ENCODE measurements at places on chromosomes 6 and 20.

DNA sequence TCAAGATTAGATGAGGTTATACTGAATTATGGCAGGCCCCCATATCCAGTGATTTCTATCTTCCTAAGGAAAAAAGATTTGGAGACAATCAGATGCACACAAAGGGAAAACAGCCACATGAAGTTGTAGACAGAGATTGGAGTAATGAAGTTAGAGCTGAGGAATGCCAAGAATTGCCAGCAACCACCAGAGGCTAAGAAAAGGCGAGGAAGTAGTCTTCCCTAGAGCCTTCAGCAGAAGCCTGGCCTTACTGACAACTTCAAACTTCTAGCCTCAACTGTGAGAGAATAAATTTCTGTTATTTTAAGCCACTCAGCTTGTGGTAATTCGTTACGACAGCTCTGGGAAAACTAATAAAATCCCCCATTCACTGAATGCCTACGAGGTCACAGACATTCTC, 473.9 kb downstream of the COL12A1 start:
- DNase-seq, result no peak

DNA sequence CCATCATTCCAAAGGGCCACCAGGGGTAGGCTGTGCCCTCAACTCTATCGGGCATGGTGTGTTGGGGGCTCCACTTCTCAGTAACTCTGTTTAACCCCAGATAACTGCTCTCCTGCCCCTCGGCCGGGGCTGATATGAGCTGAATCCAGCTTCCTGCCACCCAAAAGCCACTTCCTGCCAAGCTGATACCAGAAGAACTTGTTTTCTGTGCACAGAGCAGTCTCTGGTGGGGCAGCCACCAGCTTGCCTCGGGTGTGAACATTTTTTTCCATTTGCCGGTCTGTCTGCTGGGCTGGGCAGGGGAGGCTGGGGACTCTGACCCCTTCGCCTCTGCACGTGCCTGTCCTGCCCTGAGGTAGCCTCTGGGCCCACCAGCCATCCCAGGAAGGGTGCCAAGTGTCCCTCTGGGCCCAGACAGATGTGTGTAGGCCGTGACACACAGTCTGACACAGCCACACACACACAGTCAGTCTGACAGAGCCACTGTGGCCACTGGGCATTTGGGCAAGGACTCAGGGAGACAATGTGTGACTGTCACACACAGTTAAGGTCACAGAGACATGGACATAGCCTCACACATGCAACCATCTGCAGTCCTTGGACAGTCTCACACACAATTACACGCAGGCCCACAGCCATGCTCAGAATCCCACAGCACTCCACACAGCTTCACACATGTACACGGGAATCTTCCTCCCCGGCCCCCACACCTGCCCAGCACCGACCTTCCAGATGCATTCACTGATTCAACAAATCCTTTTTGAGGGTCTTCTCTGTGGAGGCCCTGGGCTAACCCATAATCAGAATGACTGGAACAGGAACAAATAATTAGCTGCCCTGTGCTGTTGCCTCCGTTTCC, 45.1 kb downstream of the NOL4L start:
- peak; percentile 87 for DNase-seq

DNA sequence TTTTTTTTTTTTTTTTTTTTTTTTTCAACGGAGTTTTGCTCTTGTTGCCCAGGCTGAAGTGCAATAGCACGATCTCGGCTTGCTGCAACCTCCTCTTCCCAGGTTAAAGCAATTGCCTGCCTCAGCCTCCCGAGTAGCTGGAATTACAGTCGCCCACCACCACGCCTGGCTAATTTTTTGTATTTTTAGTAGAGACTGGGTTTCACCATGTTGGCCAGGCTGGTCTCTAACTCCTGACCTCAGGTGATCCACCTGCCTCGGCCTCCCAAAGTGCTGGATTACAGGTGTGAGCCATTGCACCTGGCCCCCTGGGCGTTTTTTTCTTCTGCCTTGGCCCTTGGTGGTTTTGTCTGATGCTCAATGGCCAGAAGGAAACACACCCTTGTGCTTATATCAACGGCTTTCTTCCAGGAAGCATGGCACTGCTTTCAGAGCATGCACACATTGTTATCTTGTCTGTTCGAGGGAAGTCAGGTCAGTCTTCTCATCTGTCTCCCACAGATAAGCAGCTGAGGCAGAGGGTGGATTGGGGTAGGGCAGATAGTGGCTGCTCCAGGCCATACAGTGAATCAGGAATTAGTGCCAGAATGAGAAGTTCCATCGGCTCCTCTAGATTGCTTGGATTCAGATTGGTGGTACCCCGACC, 203.1 kb downstream of the TSHZ2 start:
- no peak for DNase-seq

- DNase-seq, result no peak
Measured at GRCh38 chr6:30683980-30684338, 2.5 kb downstream of the PPP1R18 start.

DNA sequence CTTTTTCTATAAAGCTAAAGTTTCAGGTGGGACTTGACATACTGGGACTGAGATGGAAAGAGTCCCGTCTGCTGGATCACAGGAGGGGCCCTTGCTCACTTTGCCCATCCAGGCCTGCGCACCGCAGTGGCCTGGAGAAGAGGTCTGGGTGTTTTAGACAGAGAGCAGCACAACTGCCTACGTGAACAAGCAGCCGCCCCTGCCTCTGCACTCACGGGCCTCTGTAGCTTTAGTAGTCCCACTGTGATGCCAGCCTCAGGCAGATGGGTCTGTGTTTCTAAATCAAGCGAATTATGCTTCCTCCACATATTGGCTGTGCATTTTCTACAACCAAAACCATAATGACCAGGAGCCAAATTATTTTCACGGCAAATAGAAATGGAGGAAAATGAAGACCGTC, 184.8 kb upstream of the FOXQ1 start:
- no peak for DNase-seq

DNA sequence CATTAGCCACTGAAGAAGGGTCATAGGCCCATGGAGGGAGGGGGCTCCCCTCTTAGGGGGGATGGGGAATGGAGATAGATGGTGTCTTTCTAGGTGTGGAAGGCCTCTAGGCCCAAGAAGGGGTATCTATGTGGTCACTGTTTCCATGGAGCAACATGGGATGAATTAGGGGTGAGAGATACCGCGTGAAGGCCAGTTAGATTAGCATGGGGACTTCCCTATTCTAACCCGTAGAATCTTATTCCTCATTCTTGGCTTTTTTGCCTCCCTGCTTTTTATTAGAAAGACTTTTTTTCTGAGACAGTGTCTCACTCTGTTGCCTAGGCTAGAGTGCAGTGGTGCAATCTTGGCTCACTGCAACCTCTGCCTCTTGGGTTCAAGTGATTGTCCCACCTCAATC, 3.2 kb downstream of the RAB44 start:
- no peak for DNase-seq

- no peak for DNase-seq
Measured at GRCh38 chr6:68053805-68054373, 581.2 kb upstream of the ADGRB3 start.

GRCh38 chr20:63979557-63980316, at the start of gene SAMD10:
TSS of gene SAMD10 (minus strand) at chr20:63979642. CDS start at chr20:63979467, 175 bp downstream.
- peak; percentile 85 for DNase-seq

GRCh38 chr6:101700655-101701054, 307.1 kb downstream of the GRIK2 start:
- DNase-seq, result no peak

DNA sequence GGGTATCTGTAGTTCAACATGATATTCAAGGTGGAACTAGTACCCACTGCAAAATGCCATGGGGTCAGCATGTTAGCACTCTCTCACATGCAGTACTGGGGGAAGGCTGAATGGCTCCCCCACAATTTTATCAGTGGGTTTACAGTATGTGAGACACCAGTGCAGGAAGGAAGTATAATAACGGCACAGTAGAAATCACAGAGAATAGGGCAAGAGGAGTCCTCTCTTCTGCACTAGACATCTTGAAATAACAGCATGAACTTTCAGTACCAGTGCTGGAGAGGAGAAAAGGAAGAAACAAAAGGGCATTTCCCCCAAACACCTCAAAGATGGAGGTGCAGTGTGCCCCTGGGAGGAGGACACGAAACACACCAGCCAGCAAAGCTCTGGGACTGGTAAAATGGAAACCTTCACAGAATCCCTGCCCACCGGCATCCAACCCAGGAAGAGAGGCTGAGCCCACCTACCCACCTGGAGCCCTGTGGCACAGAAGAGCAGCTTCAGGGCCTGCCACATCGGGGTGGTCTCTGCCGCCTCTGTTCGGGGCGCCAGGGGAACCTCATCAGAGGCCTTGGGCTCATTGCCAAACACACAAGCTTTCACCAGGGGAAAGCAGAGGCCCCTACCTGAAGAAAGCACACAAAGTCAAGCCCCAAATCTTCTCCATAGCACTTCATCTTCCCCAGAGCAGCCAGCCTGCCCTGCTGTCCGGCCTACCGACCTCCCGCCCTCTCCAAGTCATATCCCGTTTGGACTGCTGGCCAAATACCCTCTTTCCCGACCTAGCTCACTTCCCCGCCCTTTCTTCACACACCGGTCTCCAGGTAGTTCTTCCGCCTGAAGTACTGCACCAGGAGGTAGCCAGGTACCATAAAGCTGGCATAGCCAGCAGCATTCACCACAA, 1.2 kb downstream of the SLC35B2 start:
- no peak for DNase-seq

GRCh38 chr6:40931931-40932330, 107.1 kb downstream of the UNC5CL start:
- DNase-seq, result no peak

DNA sequence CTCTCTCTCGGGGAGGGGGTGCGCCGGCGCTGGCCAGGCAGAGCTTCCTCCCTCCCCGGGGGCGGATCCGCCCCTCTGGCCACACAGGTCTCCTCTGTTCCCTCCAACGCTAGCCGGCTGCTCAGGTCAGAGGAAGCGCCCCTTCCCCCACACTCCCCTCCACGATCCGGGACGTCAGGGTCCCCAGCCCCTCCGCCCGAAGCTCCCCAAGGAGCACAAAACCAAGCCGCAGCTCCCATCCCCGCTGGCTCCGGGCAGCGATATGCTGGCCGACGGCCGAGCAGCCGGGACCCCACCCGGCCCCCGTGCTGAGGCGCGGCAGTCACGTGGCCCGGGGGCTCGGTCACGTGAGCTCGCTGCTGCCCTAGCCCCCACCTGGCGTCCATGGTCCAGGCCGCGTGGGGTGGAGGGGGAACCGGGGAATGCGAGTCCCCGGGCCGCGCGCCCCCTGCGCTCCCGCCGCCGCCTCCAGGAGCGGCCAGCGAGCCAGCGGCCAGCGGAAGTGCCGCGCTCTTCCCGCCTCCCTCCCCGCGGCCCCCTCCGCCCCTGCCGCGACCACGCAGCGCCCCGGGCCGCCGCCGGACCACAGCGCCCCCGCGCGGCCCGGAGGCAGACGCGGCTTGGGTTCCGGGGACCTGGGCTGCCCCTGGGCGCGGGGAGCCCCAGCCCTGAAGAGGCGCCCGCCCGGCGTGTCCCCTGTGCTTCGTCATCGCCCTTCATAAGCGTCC, at the start of gene SLC35B2:
Gene SLC35B2, minus strand, starts transcription at position 504 of the 728 bp plus-strand sequence. Its CDS starts 118 bp downstream, at position 386.
- peak; percentile 79 for DNase-seq

DNA sequence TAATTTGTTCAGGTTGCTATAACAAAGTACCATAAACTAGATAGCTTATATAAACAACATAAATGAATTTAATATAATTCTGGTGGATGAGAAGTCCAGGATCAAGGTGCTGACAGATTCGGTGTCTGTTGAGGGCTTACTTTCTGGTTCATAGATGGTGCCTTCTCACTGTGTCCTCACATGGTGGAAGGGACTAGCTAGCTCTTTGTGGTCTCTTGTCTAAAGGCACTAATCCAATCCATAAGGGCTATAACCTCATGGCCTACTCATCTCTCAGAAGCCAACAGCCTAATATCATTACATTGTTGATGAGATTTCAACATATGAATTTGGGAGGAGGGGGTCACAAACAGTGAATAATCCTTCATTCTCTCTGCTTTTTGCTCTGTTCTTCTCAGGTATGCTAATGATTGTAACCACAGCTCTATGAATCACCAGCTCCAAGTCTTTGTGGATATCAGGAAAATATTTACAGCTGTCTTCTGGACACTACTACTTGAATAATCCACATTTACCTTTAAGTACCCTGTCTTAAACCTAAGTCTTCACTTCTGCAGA, 122.3 kb downstream of the NKAIN2 start:
- DNase-seq, result no peak

DNA sequence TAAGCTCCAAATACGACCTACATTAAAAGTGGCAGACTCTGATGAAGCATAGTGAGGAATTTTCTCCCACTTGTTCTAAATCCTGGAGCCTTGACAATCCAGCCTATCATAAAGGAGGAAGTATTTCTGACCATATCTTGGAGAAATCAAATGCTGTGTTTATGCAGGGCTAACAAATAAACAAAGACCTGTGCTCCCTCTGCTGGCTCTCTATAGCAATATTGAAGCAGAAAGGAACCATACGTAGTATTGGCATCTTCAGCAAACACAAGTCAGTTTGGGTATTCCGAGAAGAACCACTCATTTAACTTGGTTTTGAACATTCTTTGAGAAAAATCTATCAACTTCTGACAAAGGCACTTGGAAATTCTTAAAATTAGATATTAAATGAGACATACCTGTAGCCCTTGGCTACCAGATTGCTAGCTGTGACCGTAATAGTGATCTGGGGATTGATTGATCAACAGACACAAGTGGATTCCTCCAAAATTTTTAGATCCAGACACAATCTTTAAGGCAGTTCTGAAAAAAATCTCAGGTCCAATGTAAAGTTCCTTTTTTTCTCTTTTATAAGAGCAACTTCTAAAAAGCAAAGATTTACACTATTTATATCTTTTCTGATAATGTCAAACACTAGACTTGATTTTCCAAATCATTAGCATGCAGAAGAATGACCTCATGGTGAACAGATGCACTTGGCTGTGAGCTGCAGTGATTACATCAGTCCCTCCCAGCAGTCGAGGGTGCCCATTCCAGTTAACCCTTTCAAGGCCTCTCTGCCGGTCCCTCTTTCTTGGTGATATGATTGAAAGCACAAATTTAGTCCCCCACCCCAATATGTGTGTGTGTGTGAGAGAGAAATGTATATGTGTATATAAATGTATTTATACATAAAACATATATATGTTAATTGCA, 40.2 kb downstream of the INSM1 start:
- no peak for DNase-seq

DNA sequence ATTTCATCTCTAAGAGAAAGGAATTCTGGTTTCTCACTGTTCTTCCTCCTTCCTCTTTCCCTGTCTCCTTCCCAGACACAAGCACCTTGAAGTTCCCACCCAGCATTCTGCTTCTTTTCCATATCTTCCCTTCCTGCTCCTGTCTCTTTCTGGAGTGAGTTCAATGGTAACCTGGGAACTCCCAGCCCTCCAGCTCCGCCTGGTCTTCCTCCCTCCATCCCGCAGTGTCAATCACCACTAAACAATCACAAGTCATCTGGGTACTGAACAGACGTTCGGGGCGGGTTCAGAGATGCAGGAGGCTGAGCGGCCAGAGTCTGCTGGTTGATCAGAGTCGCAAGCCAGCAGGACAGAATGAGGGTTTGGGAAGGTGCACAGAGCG, 7.7 kb downstream of the TTBK1 start:
- DNase-seq, result no peak

Measured in activated naive CD4-positive, alpha-beta T cell treated with anti-CD3 and anti-CD28 coated beads, Interleukin-2, amount 50 U/mL, for 72 hours (primary cell).